Left lung (tissue), 14 donors: ENCODE measurements at places on chromosomes 3 and 15. TPM values are rescaled to one million over a fixed set of nuclear protein-coding genes. Genes with fewer than 3 reads are reported as not detected.

GRCh38 chr15:65376767-65377104 is 1.1 kb downstream of the IGDCC3 start:
- H3K4me3 ChIP-seq, result peak overlapping the region; percentile 40
- DNase-seq, result no peak
- peaks cover 34% of the 10 kb centered on the region for H3K27me3 ChIP-seq
- no peaks in the 10 kb centered on the region for H3K36me3 ChIP-seq
- H3K4me1 ChIP-seq, result peaks cover 22% of the 10 kb centered on the region

DNA sequence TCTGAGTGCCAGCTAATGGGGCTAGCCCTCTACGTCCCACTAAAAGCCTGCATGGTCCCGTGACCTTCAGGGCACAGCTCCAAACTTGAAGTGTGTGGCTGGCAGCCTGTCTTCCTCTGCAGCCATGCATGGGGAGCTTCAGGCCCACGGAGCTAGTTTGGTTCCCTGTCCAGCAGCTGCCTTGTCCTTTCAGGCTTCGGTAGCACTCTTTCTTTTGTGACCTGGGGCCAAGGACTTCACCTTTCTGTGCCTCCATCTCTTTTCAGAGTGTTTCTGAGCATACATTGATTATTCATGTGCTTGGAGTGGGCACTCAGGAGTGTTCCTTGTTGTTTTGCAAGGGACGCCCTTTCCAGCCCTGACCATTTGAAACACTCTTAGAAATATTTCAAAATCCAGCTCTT is 155.2 kb downstream of the DNAJB8 start:
- H3K27me3 ChIP-seq, result no peaks in the 10 kb centered on the region
- DNase-seq, result no peak
- H3K27ac ChIP-seq, result no peak overlapping the region
- no peak overlapping the region for H3K4me3 ChIP-seq
- H3K4me1 ChIP-seq, result no peaks in the 10 kb centered on the region

DNA sequence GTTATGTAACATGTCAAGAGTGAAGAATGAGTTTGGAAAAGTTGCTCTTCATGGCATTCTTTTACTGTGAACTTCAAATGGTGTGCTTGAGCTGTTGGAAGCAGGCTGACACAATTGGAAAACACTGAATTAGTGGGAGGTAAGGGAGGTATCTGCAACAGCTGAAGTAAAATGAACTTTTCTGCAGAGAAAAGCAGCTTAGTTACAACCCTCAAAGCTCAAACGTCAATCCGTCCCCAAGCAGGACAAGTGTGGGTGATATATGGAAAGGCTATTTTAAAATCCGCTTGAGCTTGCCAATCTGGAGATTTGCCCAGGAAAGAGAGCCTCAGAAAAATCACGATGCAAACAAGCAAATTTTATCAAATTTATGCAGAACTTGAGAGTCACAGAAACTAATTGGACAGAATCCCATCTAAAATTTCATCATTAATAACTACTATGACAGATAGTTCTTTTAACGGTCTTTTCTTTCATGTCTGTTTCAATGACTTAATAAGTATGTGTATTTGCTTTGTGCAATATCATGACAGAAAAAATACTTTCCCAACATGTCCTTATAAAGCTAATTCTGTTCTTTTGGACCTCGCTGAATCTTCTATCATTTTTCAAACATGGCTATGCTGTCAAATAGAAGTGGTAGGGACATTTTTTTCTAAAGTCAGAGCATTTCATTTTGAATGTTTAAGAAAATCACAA is 266.6 kb upstream of the SLITRK3 start:
- no peaks in the 10 kb centered on the region for H3K27me3 ChIP-seq
- no peaks in the 10 kb centered on the region for H3K4me1 ChIP-seq
- DNase-seq, result no peak
- H3K4me3 ChIP-seq, result no peak overlapping the region

Gene ALG1L2
- 0.64 TPM for total RNA-seq

GRCh38 chr15:78810362-78811123 is 721 bp downstream of the ADAMTS7 start:
- no peaks in the 10 kb centered on the region for H3K4me1 ChIP-seq
- no peaks in the 10 kb centered on the region for H3K36me3 ChIP-seq
- H3K4me3 ChIP-seq, result peak overlapping the region; percentile 70
- peak overlapping the region; percentile 76 for H3K27ac ChIP-seq
- peaks cover 55% of the 10 kb centered on the region for H3K27me3 ChIP-seq
- DNase-seq, result peak; percentile 46

Gene NLGN1
- total RNA-seq, result 3.1 TPM

Gene RAMAC
- total RNA-seq, result 19.2 TPM

DNA sequence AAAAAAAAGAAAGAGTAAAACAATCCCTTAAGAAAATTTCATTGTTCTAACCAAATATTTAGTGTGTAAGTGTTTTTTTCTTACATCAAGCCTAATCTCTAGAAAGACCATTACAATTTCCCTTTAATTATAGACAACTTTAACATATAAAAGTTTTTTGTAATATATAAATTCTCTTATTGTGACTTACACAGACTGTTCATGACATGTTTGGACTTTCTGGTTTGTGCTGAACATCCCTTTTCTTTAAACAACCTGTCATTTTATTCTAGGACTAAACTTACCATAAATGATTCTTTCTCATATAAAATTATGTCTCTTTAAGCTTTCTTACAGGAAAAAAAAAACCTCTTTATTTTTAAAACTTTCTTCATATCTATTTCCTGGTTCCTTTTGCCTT is 13.0 kb upstream of the BTLA start:
- no peaks in the 10 kb centered on the region for H3K4me1 ChIP-seq
- H3K4me3 ChIP-seq, result no peak overlapping the region
- no peak for DNase-seq
- no peaks in the 10 kb centered on the region for H3K27me3 ChIP-seq

DNA sequence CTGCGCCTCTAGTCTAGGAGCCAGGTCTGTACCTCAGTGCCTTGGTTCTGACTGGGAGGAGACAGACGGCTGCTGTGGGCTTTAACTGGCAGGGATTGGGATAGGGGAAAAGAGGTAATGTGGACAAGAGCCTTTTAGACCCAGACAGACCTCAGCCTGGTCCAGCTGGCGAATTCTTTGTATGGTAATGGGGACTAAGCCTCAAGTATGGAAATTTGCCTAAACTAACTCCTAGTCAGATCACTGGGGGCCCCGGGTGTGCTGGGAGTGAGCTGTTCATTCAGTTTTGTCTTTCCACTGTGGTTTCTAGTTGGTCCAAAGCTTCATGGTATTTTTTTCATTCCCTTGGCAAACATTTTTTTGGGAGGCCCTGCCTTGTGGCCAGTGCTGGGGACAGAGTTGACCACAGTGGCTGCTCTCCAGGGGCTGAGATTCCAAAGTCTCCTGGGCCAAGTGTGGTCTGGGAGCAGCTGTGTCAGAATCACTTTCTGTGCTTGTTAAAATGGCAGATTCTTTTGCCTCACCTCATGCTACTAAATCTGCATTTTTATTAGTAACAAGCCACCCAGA is 261.4 kb upstream of the C2CD4B start:
- H3K36me3 ChIP-seq, result no peaks in the 10 kb centered on the region
- no peak for DNase-seq
- no peaks in the 10 kb centered on the region for H3K27me3 ChIP-seq
- no peak overlapping the region for H3K27ac ChIP-seq
- H3K4me3 ChIP-seq, result no peak overlapping the region

GRCh38 chr15:31605467-31605931 is 278.9 kb downstream of the KLF13 start:
- no peak overlapping the region for H3K4me3 ChIP-seq
- no peak for DNase-seq
- no peaks in the 10 kb centered on the region for H3K27me3 ChIP-seq
- no peaks in the 10 kb centered on the region for H3K36me3 ChIP-seq
- no peak overlapping the region for H3K27ac ChIP-seq

- H3K36me3 ChIP-seq, result no peaks in the 10 kb centered on the region
- H3K27ac ChIP-seq, result peak overlapping the region; percentile 57
- no peaks in the 10 kb centered on the region for H3K27me3 ChIP-seq
- no peak overlapping the region for H3K4me3 ChIP-seq
Measured at GRCh38 chr3:52099001-52099401, 42.6 kb upstream of the DUSP7 start.

Gene FOXL2NB
- total RNA-seq, result not detected

Gene NANOGP8
- 0.60 TPM for total RNA-seq

Gene GRK7
- not detected for total RNA-seq

Gene KLHL24
- 80.9 TPM for total RNA-seq

GRCh38 chr15:31017311-31017710 is 25.9 kb upstream of the MTMR10 start:
- no peak overlapping the region for H3K27ac ChIP-seq
- H3K36me3 ChIP-seq, result no peaks in the 10 kb centered on the region
- DNase-seq, result no peak
- no peaks in the 10 kb centered on the region for H3K4me1 ChIP-seq
- no peak overlapping the region for H3K4me3 ChIP-seq

- H3K4me3 ChIP-seq, result no peak overlapping the region
- no peaks in the 10 kb centered on the region for H3K36me3 ChIP-seq
- DNase-seq, result no peak
- H3K4me1 ChIP-seq, result no peaks in the 10 kb centered on the region
- H3K27me3 ChIP-seq, result no peaks in the 10 kb centered on the region
Measured at GRCh38 chr15:68994981-68995761, 19.3 kb upstream of the NOX5 start.

DNA sequence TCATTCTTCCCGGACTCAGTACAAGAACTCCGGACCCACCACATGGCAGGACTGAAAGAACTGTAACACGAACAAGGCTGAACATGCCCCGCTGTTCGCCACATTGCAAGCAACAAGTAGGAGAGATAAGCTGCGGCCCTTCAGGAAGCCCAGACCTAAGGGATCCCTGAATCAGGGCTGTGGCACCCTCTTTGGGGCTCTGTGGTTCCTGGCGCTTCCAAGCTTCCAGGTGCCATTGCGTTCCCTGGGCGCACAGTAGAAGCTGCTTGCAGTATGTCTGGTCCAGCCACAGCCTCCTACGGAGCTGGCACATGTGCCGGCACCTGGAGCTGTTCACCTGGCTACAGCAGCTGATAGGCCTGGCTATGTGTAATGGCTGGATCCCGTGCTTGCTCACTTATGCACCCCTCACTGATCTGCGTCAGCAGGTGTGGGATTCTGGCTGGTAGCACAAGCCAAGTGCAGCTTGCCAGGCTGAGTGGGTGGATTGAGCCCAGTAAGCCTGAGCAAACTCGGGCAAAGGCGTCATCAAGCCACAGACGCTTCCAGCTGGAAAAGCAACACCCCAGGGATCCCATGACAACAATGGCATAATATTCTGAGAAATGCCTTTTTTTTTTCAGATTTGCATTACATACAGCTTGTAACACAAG is 748.6 kb upstream of the GBE1 start:
- H3K4me3 ChIP-seq, result no peak overlapping the region
- H3K27me3 ChIP-seq, result no peaks in the 10 kb centered on the region
- no peak overlapping the region for H3K27ac ChIP-seq
- no peaks in the 10 kb centered on the region for H3K4me1 ChIP-seq

DNA sequence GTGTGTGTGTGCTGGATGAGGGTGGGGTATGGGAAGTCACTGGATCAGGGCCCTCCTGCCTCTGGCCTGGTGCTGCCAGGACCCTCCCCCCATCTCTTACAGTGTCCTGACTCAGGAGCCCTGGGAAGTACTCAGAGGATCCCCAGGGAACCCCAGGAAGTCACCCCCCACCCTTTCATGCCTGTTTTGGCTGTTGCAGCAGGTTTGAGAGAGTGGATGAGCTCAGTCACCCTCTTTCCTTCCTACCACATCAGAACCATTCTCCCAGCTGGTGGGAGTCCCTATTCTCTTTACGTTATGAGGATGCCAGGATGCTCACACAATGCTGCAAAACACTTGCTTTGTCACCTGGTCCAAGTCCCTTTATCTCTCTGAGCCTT is 59.0 kb downstream of the BDH1 start:
- H3K4me1 ChIP-seq, result no peaks in the 10 kb centered on the region
- no peak overlapping the region for H3K27ac ChIP-seq
- H3K36me3 ChIP-seq, result no peaks in the 10 kb centered on the region
- no peaks in the 10 kb centered on the region for H3K27me3 ChIP-seq
- no peak for DNase-seq
- H3K4me3 ChIP-seq, result no peak overlapping the region

DNA sequence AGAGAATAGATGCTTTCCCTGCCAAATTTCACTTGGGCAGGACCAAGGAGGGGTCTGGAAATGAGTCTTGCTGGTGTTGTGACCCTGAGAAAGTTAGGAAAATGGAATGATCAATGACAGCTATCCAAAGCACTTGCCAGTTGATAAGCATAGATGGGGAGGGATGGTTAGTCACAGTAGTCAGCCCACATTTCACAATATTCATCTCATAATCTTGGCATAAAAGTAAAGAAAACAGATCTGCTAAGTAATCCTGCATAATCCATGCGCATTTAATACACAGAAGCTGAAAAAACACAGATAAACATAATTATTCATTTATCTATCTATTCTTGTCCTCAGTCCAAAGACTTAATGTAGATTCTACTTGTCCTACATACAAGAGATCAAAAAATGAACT is 184.1 kb downstream of the ZIC4 start:
- H3K27me3 ChIP-seq, result no peaks in the 10 kb centered on the region
- H3K27ac ChIP-seq, result no peak overlapping the region
- H3K36me3 ChIP-seq, result no peaks in the 10 kb centered on the region
- no peak for DNase-seq

GRCh38 chr15:62805502-62805901 is 237.0 kb upstream of the TPM1 start:
- H3K36me3 ChIP-seq, result no peaks in the 10 kb centered on the region
- H3K4me1 ChIP-seq, result no peaks in the 10 kb centered on the region
- no peak overlapping the region for H3K27ac ChIP-seq
- no peaks in the 10 kb centered on the region for H3K27me3 ChIP-seq
- no peak for DNase-seq

- H3K4me1 ChIP-seq, result no peaks in the 10 kb centered on the region
- no peak overlapping the region for H3K4me3 ChIP-seq
- no peaks in the 10 kb centered on the region for H3K36me3 ChIP-seq
- no peak overlapping the region for H3K27ac ChIP-seq
- DNase-seq, result no peak
- no peaks in the 10 kb centered on the region for H3K27me3 ChIP-seq
Measured at GRCh38 chr15:64942356-64942755, 30.7 kb downstream of the ANKDD1A start.

DNA sequence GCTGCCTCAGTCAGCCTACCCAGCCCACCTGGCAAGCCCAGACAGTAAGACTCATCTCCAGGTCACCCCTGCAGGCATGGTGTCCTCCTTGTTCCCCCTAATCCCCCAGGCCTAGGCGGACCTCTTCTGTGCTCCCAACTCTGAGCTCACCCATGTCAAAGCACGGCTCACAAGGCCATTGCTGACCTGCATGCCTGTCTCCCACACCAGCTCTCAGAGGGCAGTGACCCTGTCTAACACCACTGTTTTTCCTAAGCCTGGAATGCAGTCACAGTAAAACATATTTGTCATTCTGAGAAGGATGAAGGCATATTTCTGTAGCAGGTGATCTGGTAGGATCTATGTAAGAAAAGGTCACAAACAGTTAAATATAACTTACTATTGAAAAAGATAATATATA is 110.3 kb upstream of the HACD2 start:
- peak overlapping the region; percentile 48 for H3K27ac ChIP-seq
- peaks cover 44% of the 10 kb centered on the region for H3K4me1 ChIP-seq
- no peaks in the 10 kb centered on the region for H3K27me3 ChIP-seq
- no peak for DNase-seq
- H3K4me3 ChIP-seq, result no peak overlapping the region

Gene CCDC39
- total RNA-seq, result not detected

GRCh38 chr15:62802612-62803011 is 239.9 kb upstream of the TPM1 start:
- H3K4me1 ChIP-seq, result no peaks in the 10 kb centered on the region
- no peaks in the 10 kb centered on the region for H3K27me3 ChIP-seq
- no peak overlapping the region for H3K4me3 ChIP-seq
- no peak overlapping the region for H3K27ac ChIP-seq

GRCh38 chr3:151460774-151461450 is at the start of gene IGSF10:
TSS of gene IGSF10 (minus strand) at chr3:151461061. CDS start at chr3:151458709, 2,352 bp downstream.
- H3K4me3 ChIP-seq, result peak within 1 kb of the TSS; percentile 40
- no peaks in the 10 kb centered on the region for H3K36me3 ChIP-seq
- no peaks in the 10 kb centered on the region for H3K4me1 ChIP-seq
- H3K27me3 ChIP-seq, result no peaks in the 10 kb centered on the region
